Mammary epithelial cell (primary cell): ENCODE measurements at places on chromosomes 5 and 9. TPM values are rescaled to one million over a fixed set of nuclear protein-coding genes. Genes with fewer than 3 reads are reported as not detected.

Gene PCDHB2
- 2.2 TPM for total RNA-seq

Gene SH3RF2
- 57.3 TPM for total RNA-seq

Gene EQTN
- total RNA-seq, result not detected

Gene HTR4
- not detected for total RNA-seq

Gene PCDHGC3
- total RNA-seq, result 76.3 TPM

Gene EPB41L4A
- total RNA-seq, result 1.1 and 2.1 TPM in 2 replicates

Gene TRIM41
- 28.7 and 30.6 TPM in 2 replicates for total RNA-seq
